ENCODE measurements at places on chromosomes 3 and 15.

DNA sequence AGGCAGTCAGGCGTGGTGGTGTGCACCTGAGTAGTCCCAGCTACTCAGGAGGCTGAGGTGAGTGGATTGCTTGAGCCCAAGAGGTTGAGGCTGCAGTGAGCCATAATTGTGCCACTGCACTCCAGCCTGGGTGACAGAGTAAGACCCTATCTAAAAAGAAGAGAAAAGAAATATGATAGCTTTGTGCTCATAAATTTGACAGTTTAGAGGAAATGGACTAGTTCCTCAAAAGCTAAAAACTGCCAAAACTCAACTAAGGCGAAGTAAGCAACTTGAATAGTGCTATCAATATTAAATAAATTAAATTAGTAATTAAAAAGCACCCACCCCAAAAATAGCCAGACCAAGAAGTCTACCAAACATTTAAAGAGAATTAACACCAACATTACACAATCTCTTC, 24.5 kb upstream of the SLC15A2 start:
- no peak for DNase-seq

DNA sequence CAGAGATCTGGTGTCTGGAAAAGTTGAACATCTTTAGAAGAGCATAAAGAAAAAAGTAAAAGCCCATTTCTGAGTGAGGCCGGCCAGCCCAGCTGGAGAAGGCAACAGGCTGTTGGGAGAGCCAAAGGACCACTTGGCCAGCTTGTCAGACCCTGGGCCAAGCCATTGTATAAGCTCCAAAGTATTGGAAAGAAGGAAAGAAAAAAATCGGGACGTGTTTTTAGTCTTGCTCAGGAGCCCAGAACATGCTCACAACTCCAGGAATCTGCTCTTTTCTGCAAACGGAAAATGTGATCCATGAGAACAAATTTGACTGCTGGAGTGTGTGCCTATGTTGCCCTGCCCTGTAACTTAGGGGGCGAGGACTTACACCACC, 10.4 kb upstream of the CLPX start:
- no peak for DNase-seq

GRCh38 chr3:28601291-28601690, 252.7 kb upstream of the AZI2 start:
- DNase-seq, result no peak

GRCh38 chr15:58330741-58331559, 100.8 kb upstream of the LIPC start:
- DNase-seq, result no peak

- no peak for DNase-seq
Observed at GRCh38 chr3:53078656-53079055, 32.8 kb upstream of the SFMBT1 start.

GRCh38 chr3:115512565-115513415, 110.5 kb upstream of the GAP43 start:
- DNase-seq, result no peak

DNA sequence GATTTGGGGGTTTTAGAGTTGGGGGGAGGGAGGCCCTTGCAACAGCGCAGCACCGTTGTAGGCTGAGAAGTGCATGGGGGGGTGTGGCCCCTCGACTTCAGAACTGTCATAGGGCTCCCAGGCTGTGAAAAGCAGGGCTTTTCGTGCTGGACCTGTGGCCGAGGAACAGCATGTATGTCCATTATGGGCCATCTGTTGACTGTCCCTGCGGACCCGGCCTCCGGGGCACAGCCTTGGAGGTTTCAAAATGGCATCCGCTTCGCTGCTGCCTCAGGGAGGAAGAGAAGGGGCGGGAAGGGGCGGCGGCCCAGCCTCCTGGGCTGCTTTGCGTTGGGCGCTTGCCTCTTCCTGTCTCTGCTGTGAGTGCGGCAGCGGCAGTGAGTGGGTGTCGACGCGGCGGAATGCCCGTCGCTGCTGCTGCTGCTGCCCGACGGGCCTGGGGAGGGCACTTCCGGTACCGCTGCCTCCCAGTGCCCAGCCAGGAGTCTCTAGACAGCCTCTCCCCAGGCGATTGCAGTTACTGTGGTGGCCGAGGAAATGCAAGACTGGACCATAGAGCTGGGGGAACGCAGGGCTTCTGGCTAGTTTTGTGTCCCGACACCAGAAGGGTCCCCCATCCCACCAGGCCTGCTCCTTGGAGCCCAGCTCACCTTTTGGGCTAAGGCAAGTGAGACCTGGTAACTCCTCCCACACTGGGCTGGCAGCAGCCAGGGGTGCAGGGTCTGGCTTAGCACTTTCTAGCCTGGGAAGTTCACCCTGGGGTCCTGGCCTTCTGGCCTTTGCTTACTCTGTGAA, 1.9 kb downstream of the GNAI2 start:
- DNase-seq, result no peak

DNA sequence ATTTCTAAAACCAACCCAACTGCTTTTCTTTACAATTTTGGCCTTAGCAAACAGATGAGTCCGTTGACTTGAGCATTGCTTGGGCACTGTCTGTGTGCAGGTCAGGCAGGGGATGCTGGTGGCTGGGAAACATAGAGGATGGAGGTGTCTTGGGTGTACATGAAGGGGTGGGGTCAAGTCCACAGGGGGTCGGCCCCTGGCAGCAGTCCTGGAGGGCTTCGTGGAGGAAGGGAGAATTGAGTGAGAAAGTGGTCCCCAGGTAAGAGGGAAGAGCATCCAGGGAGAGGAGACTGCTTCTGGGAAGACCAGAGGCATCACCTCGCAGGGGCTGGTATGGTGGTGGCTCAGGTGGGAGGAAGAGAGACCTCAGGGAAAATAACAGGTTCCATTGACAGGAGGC, 144.8 kb downstream of the TJP1 start:
- no peak for DNase-seq

GRCh38 chr3:190591080-190591479, 77.2 kb downstream of the IL1RAP start:
- DNase-seq, result no peak
